ENCODE measurements at places on chromosomes 13 and 19.
A peak's percentile ranks its signal among the peaks of the same experiment; 100 is the strongest.

GRCh38 chr13:33287142-33287882 is 1.8 kb upstream of the STARD13 start:
- no peak for DNase-seq

DNA sequence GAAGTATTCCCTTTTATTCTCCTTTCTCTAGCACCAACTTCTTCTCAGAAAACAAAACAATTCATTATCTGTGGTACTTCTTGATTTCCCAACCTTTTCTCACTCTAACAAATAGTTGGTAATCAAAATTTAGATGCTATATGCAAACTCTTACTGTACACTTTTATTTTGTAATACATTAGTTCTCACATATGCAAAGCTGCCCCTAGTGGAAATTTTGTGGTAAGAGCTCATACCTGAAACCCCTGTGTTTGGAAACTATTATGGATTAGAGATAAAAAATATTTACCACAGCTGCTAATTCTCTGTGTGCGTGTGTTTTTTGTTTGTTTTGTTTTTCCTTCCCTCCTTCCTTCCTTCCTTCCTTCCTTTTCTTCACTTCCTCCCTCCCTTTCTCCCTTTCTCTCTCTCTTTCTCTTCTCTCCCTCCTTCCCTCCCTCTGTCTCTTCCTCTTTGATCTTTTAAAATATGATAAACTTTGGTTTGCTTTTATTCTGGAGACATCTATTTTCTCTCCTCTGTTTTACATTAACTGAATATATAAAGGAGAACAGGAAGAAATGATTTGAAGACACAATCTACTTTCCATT is 537.4 kb downstream of the SLITRK6 start:
- peak; percentile 5 for DNase-seq

DNA sequence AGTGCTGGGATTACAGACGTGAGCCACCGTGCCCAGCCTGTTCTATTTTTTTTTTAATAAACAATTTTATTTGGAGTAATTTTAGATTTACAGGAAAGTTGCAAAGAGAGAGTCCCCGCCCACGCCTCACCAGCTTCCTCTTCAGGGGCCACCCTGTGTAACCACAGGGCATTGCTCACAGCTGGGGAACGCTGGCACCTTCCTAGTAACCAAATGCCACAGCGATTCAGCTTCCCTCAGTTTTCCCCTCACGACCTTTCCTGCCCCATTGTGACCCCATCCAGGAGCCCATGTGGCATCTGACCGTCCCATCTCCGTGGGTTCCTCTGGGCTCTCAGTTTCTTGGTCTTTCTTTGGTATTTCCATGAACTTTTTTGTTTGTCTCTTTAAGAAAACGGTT is 83.9 kb downstream of the GNG7 start:
- DNase-seq = no peak

- no peak for DNase-seq
Observed at GRCh38 chr13:47426126-47426849, 529.4 kb upstream of the HTR2A start.

DNA sequence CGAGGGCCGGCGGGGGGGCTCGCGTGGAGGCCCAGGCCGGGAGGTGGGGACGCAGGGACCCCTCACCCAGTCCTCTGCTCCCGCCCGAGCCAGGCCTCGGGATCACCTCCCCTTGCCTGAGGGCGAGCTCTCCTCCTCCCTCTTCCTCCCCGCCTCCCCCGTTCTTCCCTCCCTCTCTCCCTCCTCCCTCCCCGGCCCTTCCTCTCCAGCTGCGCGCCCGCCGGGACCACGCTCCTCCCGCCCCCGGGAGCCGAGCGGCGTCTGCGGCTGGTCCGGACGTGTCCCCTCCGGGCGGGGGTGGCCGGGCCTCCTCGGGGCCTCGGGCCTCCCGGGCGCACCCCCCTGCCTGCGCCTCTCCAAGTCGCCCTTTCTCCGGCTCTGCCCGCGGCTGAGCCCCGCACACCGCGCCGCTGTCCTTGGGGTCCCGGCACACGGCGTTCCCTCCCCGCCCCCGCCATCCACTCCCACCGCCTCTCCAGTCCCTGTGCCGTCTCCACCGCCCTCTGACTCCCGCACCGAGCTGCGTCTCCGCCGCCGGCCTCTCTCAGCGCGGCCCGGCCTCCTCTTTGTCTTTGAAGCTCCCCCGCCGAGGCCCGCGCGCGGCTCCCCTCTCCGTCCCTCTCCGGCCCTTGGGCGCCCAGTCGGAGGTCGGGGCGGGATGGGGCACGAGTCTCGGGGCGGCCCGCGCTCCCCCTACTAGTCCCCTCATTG is 5.7 kb downstream of the SOX1 start:
- no peak for DNase-seq

- DNase-seq = peak; percentile 73
Observed at GRCh38 chr13:45370922-45371406, 30.0 kb upstream of the TPT1 start.

DNA sequence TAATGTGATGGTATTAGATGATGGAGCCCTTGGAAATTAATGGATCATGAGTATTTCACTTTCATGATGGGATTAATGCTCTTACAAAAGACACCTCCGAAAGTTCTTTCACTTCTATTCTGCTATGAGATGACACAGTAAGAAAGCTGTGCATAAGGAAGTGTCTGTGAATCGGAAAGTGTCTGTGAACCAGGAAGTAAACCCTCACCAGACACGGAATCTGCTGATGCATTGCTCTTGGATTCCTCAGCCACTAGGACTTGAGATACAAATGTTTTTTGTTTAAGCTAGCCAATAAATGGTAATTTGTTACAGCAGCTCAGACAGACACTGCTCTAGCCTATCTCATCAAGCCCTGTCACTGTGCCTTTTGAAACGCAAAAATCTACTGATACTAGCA is 440.4 kb upstream of the PRR20A start:
- no peak for DNase-seq

GRCh38 chr19:46917002-46917401 is 56.2 kb downstream of the ARHGAP35 start:
- DNase-seq = no peak

GRCh38 chr13:77807431-77808135 is 110.1 kb downstream of the SLAIN1 start:
- DNase-seq = no peak

- no peak for DNase-seq
Observed at GRCh38 chr13:108272333-108272732, 2.8 kb downstream of the TNFSF13B start.

GRCh38 chr13:113046883-113047244 is 58.7 kb upstream of the F7 start:
- no peak for DNase-seq

GRCh38 chr13:58025821-58026220 is 394.3 kb downstream of the PCDH17 start:
- DNase-seq = no peak

DNA sequence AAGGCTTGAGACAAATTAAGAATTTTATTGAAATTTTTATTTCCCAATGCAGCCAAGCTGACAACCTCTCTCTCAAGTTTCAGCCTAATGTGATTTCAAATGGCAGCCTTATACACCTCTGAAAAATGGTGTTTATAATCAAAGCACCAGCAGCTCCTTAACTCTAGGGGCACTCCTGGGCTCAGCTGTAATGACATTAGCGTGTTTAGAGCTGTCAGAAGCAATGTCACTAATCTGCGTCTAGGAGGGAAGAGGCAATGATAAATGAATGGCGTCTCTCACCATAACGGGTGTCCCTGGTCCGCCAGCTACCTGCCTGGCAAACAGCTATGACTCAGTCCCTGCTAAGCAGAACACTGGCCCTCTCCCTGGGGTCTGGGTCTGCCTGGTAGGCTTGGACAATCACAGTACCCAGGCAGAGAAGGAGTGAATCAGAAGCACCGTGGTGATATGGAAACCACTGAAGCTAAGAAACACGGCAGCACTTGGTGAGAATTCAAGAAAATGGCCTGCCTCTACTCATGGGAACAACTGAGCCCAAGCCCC is 131.8 kb upstream of the VSTM2B start:
- DNase-seq = peak; percentile 52

GRCh38 chr13:29852472-29853054 is 2.1 kb upstream of the UBL3 start:
- no peak for DNase-seq
